Upper lobe of right lung (tissue), 1 donor: ENCODE measurements at places on chromosomes 7 and 10.

DNA sequence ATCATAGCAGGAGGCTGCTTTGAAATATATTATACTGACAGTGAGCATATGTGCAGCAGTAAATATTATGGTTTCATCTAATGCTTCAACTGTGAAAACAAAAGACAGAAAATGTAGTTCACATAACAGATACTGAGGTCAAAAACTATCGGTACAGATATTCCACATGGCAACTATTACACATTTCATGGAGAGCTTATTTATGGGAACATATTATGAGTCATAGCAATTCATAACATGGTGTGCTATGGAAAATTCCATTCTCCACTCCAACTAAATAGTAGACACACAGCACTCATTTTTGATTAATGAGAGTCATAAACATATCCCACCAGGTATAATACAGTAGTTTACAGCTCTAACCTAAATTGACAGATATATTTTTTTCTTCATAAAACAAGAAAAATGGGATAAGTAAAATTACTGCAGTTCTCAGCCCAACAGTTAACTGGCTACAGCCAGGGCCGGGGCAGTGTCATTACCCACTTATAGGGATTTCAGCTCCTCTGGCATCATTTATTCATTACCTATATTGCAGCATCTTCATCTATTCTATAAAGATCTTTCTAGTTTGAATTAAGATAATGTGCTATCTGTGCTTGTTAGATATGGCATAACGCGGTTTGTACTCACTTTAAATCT is 475.6 kb upstream of the KLF6 start:
- DNase-seq, result no peak

GRCh38 chr10:24456322-24456721 is 247.4 kb downstream of the KIAA1217 start:
- DNase-seq, result no peak

DNA sequence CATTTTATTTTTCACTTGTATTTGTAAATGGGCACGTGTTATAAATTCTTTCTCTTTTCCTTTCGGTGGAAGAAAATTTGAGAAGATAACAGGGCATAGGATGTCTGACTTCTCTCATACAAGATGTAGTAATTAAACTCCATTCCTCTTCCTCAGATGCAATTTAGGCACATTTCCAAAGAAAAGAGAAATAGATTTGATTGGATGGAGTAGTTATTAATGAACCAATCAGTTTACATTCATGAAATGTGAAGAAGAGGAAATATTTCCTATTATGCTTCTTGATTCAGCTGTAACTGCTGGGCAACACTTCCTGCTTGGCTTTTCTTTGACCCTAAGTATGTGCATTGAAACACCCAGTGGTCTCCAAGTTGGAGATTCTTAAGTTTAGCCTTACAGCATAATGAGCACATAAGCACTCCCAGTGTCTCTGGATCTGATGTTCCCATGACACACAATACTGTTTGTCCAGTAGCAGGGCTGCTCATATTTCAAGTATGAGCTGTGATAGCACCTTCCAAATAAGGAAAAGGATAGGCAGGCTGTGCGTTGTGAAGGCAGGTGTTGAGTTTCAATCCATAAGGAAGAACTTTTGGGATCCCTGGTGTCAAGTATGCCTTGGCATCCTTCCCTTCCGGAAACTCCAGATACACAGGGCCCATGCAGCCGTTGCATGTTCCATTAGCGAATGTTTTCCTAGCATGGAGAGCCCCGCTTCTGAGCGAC is 33.4 kb upstream of the COBL start:
- no peak for DNase-seq

GRCh38 chr10:9166770-9167169 is 1112.3 kb downstream of the GATA3 start:
- no peak for DNase-seq

DNA sequence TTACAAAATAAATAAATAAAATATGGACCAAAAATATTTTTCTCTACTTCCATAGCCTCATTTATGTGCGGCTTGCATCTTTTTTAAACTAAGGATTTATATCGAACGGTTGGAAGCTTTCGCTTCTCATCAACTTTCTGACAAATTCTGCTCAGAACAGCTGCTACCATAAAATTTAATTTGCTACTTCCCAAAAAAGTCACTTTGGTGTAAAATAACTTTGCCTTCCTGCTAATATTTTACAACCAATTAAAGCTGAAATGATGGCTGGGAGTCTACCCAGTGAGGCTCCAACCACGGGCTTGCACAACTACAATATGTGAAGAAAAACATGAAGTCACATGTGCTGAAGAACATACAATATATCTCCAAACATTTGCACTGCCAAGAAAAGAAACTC is 253.1 kb upstream of the NEBL start:
- DNase-seq, result no peak

DNA sequence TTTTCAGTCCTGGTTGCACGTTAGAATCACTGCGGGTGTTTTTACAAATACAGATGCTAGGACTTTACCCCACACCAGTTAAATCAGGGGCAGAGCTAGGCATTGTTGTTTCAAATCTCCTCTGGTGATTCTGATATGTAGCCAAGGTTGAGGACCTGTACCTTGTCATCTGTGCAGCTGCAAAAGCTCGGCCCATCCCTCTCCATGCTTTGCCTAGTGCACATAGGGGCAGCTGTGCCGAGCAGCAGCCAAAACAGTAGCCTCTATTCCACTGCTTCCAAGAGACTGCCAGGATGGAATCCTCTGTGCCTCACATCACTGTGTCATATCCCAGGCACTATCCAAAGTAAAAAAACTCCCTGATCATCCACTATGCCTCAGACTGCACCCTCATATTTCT is 181.3 kb downstream of the CDK14 start:
- DNase-seq, result no peak

DNA sequence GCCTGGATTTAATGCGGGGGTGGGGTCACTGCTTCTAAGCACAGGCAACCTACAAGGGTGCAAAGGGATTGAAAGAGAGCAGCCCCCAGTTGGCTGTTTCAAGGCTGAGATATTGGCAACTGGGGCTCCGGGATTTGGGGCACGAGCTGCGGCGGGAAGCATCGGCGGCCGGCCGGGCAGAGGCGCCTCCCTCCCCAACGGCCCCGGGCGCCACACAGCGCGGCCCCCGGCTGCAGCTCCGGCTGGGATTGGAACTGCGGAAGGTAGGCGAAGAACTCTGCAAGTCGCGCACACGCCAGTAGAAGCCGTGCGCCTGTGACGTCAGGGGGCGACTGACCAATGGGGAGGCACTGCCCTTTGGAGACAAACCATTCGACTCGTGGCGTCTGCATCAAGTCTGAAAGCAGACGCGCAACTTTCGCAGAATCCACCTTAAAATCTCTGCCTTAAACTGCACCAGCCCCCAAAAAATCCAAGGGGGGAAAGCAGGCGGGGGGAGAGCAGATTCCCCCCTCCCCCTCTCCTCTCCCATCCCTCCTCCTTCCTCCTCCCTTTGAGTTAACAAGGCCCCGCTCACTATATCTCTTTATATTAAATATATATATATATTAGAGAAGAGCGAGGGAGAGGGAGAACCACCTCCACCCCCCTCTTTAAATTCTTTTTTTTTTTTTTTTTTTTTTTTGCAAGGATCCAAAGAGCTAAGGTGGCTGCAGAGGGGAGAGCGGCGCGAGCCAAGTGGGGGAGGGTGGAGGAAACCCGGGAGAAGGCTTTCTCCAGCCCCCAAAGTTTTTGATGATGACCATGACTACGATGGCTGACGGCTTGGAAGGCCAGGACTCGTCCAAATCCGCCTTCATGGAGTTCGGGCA is at the start of gene DLX6:
DLX6 (plus strand) TSS at position 371 of the 872 bp plus-strand sequence; CDS start at position 796, 425 bp downstream.
- DNase-seq, result no peak

GRCh38 chr10:129689671-129690071 is 222.6 kb downstream of the MGMT start:
- DNase-seq, result no peak

DNA sequence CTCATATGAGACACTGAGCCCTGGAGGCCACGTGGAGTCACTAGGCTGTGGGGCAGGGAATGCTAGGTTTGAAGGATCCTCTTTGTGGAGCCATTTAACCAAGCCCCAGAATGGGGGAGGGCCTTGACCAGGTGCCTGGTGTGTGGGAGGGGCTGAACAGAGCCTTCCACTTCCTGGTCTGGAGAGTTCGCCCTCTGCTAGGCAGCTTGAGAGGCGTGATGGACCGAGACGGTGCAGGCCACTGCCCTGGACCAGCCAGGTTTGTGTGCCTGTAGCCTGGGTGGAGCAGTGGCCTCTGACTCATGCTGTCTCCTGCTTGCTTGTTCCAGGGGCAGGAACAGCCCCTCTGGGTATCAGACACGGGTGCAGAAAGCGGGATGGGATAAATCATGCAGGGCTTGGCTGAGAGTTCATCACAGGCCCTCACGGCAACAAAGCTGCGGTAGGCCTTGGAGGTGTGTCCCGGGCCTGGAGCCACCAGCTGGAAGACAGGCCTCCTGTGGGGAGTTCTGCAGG is 27.4 kb downstream of the ADAMTS14 start:
- DNase-seq, result no peak

GRCh38 chr7:154905146-154905545 is 97.8 kb downstream of the PAXIP1 start:
- no peak for DNase-seq

GRCh38 chr10:10515479-10516204 is 502.0 kb upstream of the CELF2 start:
- DNase-seq, result no peak

DNA sequence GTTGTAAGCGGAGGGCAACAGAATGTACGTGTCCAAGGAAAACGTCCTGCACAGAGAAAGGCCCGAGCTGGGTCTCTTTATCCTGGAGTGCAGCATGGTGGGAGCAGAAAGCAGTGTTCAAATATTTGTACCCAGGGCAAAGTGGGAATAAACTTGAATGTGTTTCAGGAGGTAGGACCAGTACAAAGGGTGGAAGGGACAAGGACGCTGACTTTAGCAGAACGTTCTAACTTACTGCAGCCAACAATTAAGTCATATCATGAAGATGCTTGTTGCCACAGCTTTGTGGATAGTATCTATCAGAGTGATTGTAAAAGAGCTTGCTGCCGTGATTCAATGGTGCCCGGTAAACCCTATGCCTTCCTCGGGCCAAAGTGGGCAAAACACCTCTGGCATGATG is 30.5 kb upstream of the ZC3HAV1L start:
- no peak for DNase-seq

- DNase-seq, result no peak
Measured at GRCh38 chr10:30820261-30820991, 190.9 kb upstream of the LYZL2 start.

DNA sequence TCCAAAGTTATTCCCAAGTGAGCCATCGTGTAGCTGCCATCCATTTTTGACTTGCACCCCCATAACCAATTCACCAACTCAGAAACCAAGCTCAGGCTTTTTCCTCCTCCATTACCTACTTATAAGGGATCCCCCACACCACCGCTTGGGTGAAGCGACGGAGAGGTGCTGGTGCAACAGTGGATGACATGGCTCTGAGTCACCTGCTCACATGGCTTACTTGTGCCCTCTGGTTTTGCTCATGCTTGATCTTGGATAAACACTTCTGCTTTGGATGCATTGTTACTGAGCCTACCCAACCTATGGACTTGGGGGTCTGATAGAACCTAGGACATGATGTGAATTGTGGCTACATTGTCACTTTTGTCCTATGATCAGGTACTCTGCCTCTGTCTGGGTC is 12.0 kb upstream of the AKR1B1 start:
- DNase-seq, result no peak

DNA sequence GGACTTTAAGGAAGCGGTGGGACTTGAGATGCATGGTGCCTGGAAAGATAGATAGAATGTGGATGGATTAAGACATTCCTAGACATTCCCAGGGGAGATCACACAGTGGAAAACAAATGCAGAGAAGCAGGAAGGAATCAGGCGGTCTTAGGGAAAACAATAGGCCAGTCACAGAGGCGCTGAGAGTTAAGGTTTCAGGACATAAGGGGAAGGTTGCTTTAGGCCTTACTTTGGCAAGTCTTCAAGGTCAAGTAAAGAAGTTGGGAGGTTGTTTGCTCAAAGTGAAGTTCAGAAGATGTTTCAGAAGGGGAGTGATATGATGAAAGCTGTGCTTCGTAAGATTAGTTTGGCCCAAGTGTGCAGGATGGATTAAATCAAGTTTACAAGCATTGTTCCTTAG is 109.4 kb downstream of the SUGCT start:
- DNase-seq, result no peak
